H9 (cell line): ENCODE measurements at places on chromosomes 4 and X. TPM values are rescaled to one million over a fixed set of nuclear protein-coding genes. Genes with fewer than 3 reads are reported as not detected.

Gene UGT2A1
- total RNA-seq: 0.26 TPM in 1 of 2 replicates, not detected in the other

Gene ELOVL6
- 62.6 and 64.6 TPM in 2 replicates for total RNA-seq

DNA sequence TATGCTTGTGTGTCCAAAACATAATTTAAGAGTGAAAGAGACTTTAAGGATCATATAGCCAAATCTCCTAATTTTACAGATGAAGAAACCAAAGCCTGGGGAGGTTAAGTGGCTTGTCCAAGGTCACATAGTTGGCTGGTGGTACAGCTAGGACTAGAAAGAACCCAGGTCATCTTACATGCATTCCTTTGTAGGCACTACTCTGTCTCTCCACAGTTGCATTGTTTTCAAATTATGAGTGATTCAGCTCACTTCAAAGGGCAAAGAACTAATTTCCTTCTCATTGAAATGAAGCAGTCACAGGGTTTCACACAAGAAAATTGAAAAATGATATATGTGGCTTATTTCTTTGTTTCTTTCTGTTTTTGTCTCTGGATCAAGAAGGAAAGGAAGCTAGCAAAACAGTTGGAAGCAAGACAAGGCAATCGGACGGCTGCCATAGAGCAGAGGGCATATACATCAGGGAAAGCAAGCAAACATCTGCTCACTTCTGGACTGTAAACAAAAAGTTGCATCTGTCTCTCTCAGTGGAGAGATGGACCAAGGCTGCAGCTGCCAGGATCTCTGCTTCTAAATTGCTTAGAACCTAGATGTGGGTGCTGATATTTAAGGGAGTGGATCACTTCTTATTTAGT is 107.5 kb upstream of the AMOT start:
- H3K4me1 ChIP-seq: no peaks in the 10 kb centered on the region
- no peak overlapping the region for H3K4me3 ChIP-seq
- H3K36me3 ChIP-seq: no peaks in the 10 kb centered on the region
- H3K27me3 ChIP-seq: no peaks in the 10 kb centered on the region

- no peak overlapping the region for H3K4me3 ChIP-seq
- no peaks in the 10 kb centered on the region for H3K4me1 ChIP-seq
- peaks cover 26% of the 10 kb centered on the region for H3K36me3 ChIP-seq
- DNase-seq: no peak
- no peak overlapping the region for H3K27ac ChIP-seq
Measured at GRCh38 chr4:42142591-42142990, 9.9 kb downstream of the BEND4 start.

Gene CT45A2
- total RNA-seq: not detected in 2 replicates

DNA sequence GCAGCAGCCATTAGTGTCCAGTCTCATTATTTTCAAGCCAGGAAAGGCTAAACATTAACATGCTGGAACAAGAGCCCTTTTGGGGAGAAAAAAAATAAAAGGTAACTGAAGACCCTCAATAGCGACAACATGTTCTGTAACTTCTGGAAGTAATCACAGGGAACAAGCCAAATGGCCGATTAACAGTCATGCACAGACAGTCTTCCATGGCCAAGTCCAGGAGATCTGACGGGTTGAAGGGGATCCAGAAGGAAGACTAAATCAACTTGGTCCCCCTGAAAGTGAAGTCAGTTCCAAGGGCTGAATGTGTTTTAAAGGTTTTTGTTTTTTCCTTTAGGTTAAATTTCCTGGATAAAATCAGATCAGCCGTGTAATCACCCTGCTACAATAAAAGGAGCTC is 52.5 kb downstream of the LNX1 start:
- H3K4me1 ChIP-seq: no peaks in the 10 kb centered on the region
- DNase-seq: no peak
- H3K36me3 ChIP-seq: no peaks in the 10 kb centered on the region
- no peak overlapping the region for H3K27ac ChIP-seq

Gene AMBN
- total RNA-seq: not detected in 2 replicates

GRCh38 chr4:134201216-134202161 is at the start of gene PABPC4L:
Gene PABPC4L, minus strand, starts transcription at chr4:134201789. Its CDS starts 770 bp downstream, at chr4:134201019.
- no peaks in the 10 kb centered on the region for H3K27me3 ChIP-seq
- H3K36me3 ChIP-seq: peaks cover 8% of the 10 kb centered on the region
- DNase-seq: peak; percentile 62
- H3K4me1 ChIP-seq: no peaks in the 10 kb centered on the region
- H3K27ac ChIP-seq: no peak within 1 kb of the TSS

Gene SLC34A2
- 0.35 and 0.57 TPM in 2 replicates for total RNA-seq

GRCh38 chrX:10244915-10245622 is 88.3 kb downstream of the CLCN4 start:
- no peaks in the 10 kb centered on the region for H3K27me3 ChIP-seq
- H3K4me1 ChIP-seq: no peaks in the 10 kb centered on the region
- no peak for DNase-seq
- H3K4me3 ChIP-seq: no peak overlapping the region

DNA sequence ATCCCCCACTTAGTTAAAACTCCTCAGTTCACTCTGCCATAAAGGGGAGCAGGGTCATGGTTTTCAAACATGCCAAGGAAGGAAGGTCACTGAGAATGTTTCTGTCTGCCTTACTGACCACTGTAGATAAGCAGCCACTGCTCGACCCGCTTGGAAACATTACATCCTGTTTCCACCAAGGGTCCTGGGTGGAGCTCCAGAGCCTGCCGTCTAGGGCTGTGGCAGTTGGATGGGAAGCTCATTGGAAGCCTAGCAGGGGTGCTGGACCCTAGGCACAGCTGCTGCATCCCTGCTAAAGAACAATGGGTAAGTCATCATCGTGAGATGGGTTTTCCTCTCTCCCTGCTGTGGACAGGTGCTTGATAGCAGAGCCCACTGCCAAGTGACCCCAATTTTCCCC is 76.0 kb upstream of the SRD5A3 start:
- H3K4me1 ChIP-seq: peaks cover 6% of the 10 kb centered on the region
- no peaks in the 10 kb centered on the region for H3K27me3 ChIP-seq
- no peak for DNase-seq
- no peak overlapping the region for H3K27ac ChIP-seq

- no peak for DNase-seq
- no peak overlapping the region for H3K27ac ChIP-seq
- H3K36me3 ChIP-seq: no peaks in the 10 kb centered on the region
- no peaks in the 10 kb centered on the region for H3K27me3 ChIP-seq
- H3K4me1 ChIP-seq: no peaks in the 10 kb centered on the region; the same call in 1 of the 2 replicates
Measured at GRCh38 chrX:110430293-110431076, 71.8 kb downstream of the RTL9 start.
